ENCODE measurements at places on chromosomes 13 and 19.

GRCh38 chr13:108993346-108993745, 363.9 kb downstream of the MYO16 start:
- no peak for DNase-seq

DNA sequence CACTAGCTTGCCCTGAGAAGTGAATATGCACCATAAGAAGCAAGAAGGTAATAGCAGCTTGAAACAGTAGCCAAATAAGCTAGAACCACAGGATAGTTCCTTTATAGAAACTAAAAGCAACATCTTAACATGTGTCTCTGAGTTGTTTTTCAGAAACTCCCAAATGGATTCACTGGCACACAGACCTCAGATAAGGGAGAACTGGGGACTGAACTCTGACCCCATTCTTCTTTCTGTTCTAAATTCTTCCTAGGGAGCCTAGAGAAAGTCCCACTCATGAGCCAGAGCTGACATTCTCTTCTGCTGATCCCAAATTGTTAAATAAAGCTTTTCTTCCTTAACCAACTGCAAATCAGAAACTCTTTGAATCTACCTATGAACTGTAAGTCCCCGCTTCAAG, 146.1 kb downstream of the PCDH9 start:
- no peak for DNase-seq

- DNase-seq, result no peak
These were observed 14.9 kb downstream of the LAIR2 start for GRCh38 chr19:54517483-54517882.

DNA sequence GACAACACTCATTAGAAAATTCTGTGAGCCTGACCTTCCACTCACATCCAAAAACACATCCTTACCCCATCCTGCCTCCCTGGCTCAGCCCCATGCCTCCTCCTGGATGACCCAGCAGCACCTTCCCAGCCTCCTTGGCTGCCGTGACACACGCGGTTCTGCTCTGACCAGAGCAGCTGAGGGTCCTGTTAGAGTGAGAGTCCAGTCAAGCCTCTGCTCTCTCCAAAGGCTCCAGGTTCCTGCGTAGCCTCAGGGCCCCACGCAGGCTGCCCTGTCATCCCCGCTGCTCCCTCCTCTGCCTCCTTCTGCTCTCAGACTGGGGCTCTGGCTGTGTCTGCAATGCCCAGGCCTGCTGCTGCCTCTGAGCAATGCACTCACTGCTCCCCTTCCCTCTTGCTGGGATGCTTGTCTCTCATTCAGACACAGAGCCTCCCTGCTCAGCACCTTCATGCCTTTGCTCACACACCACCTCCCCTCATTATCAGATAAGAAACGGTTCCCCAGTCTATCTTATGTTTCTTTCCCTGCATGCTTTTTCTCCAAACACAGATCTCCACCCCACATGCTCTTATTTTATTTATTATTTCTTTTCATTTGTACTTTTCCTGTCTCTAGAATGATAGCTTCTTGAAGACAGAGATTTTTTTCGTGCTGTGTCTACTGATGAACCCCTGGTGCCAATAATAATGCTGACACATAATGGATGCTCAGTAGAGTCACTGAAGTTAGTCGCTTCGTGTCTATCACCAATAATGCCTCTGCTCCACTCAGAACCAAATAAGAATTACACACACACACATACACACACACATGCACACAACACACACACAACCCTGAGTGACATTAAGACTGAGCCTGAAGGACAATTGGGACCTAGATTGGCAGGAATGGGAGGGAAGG, 10.2 kb upstream of the SIGLEC6 start:
- DNase-seq, result no peak

DNA sequence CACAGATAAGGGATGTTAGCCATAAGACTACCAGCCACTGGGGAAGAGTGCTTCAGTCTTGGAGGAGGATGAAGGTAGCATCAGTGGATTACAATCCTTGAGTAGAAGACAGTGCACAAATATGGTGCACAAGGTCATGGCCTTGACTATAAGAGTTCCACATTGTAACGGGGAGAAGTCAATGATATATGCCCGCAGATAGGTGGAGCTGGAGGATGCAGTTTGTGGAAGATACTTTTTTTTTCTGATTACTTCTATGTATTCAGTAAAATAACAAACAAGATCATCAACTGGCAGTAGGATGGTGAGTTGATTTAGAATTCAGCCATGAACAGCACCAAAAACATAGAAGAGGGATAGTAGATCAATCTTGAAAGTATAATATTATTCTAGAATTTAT, 926.8 kb upstream of the MIR17HG start:
- DNase-seq, result no peak

DNA sequence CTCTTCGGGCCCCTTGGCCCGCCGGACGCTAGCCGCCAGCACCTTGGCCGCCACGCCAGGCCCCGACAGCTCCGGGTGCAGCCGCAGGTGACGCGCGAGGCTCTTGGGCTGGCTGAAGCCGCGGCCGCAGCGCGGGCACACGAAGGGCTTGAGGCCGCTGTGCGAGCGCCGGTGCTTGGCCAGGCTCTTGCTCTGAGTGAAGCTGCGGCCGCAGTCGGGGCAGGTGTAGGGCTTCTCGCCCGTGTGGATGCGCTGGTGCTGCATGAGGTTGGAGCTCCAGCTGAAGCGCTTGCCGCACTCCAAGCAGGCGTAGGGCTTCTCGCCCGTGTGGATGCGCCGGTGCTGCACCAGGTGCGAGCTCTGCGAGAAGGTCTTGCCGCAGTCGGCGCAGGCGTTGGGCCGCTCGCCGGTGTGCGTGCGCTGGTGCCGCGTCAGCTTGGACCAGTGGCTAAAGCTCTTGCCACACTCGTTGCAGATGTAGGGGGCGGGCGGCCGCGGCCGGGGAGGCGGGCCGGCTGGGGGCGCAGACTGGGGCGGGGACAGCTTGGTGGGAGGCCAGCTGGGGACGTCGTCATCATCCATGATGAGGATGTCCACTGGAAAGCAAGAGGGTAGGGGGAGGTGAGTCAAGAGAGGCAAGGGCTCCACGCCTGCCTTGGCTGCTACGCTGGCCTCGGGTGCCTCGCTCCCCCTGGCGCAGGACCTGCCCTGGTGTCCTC, 32.4 kb downstream of the ZNF787 start:
- no peak for DNase-seq

DNA sequence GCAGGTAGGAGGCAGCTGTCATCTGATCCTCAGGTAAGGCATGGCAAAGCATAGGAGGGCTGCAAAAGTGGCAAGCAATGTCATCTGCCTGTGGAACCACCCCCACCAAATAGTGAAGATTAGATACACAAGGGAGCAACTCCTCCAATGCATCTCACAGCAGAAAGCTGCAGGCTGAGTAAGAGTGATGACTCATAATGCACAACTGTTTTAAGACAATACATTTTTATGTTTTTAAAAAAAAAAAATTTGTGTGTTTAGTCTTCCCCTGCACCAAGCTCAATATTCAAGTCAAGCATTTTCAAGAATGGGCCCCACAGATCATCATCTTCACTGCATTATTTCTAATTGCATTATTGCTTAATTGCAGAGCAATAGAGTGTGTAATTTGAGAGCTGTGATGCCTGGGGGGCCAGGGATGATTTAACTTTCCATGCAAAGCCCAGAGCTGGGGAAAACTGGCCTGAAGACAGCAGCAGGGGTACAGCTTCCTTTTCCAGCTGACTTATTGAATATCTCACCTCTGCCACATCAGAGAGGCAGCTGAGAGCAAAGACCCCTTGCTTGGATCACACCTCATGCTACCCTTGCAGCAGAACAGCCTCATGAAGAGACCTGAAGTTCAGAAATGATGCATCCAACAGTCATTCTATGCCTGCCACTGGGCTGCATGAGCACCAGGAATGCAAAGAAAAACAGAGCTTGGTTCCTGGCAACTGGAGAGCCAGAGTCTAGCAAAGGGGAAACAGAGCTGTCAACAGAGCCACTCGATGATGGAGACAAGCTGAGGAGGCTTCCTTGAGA, 22.7 kb upstream of the POP4 start:
- DNase-seq, result no peak

DNA sequence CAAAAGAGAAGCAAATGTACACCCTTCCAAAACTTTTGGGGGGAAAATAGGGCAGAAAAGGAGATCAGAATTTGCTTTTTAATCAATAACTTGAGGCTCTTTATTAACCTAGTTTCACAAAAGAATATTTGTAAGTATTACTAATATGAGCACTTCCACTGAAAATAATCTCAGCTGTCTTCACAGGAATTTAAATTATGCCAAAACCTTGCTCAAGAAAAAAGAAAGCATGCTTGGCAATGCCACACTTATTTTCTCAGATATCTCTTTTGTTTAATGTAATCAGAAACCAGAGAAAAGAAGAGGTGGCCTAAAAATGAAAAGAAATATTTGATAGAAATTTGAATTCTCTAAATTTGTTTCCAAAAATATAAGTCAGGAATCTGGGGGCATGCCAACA, 234.9 kb upstream of the GPC6 start:
- no peak for DNase-seq

GRCh38 chr13:40814803-40815202, 25.4 kb downstream of the SLC25A15 start:
- DNase-seq, result no peak

DNA sequence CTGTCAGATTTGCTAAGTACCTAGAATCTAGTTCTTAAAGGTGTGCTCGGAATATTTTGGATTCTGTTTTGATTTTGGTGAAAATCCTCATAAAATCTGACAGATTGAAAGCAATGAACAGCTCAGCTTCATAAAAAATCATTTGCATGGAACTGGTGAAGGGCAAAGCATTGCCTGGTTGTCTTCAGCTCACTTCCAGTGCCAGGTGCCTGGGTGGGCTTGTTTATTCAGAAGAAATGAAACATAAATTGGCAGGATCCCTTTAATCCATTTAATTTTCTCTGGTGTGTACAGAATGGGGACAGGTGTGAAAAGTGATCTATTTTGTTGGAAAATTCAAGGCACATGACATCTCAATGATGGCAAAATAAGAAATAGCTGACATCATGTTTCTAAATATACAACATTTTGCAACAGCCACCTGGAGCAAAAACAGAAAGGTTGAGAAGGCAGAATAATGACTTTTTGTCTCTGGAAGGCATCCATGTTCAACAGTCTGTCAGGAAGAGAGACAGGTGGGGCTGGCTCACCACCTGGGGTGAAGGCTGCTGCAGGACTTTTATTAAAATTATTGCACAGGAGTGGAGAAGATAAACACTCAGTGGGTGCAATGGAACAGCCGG, 52.2 kb downstream of the RFC3 start:
- DNase-seq, result no peak

GRCh38 chr13:50888362-50888761, 21.2 kb upstream of the RNASEH2B start:
- no peak for DNase-seq

DNA sequence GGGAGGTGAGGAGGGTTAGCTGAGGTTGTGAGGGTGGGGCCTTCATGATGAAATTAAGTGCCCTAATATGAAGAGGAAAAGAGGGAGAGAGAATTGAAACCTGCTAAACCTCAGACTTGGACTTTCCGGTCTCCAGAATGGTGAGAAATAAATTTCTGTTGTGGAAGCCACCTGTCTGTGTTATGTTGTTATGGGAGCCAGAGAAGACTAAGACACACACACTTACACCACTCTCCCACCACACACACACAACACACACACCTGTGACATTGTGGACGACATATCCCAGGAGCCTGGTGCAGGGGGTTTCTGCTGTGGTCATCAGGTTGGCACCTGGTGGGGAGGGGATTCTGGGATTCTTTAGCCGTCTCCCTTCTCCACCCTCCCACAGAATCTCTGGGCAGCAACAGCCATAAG, 14.0 kb downstream of the KLK4 start:
- DNase-seq, result no peak

DNA sequence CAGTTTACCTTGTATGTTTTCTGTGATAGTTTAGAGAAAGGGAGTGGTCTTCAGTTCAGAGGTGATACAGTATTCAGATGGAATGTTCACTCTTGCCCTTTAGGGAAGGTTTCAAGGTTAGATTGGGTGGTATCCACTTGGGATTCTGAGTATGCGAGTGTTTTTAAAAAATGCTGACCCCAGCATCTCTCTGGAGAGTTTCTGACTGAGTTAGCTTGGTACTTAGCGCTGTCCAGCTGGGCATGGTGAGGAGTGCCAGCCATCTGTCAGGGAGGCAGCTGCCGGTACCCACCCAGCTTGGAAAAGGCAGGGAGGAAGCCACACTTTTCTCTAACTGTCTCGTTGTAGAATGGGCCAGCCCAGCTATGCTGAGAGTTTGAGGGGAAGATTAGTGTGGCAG, 63.3 kb downstream of the ARHGEF7 start:
- no peak for DNase-seq

GRCh38 chr19:48588670-48589401, 17.7 kb upstream of the SPACA4 start:
- DNase-seq, result peak; percentile 63

GRCh38 chr13:38819596-38819995, 132.7 kb downstream of the FREM2 start:
- no peak for DNase-seq

GRCh38 chr19:47719047-47719859, 6.0 kb downstream of the EHD2 start:
- peak; percentile 42 for DNase-seq

GRCh38 chr19:55247621-55248099, 11.2 kb downstream of the PPP6R1 start:
- no peak for DNase-seq

GRCh38 chr19:44689290-44690130, 9.4 kb upstream of the CEACAM16 start:
- DNase-seq, result peak; percentile 14

DNA sequence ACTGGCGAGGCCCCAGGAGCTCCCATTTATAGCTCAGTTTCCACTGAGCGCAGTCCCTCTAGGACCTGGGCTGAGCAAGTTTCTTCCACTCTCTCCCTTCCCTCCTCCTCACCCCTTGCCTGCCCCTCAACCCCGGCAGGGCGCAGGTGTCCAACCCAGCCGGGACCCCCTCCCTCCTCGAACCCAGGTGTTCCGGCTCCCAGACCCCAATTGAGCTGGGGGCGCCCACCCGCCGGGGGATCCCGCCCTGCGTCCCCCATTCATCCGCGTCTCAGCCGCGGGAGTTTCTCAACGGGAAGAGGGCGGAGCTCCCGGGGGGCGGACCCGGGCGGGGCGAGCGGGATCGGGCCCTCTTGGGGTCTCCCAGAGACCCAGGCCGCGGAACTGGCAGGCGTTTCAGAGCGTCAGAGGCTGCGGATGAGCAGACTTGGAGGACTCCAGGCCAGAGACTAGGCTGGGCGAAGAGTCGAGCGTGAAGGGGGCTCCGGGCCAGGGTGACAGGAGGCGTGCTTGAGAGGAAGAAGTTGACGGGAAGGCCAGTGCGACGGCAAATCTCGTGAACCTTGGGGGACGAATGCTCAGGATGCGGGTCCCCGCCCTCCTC, at the start of gene KIRREL2:
KIRREL2 (plus strand) TSS at position 366 of the 604 bp plus-strand sequence; CDS start at position 575, 209 bp downstream.
- DNase-seq, result no peak

- no peak for DNase-seq
These were observed 9.7 kb downstream of the BCKDHA start for GRCh38 chr19:41407271-41407670.

GRCh38 chr19:14761607-14762006, 16.8 kb downstream of the ADGRE2 start:
- DNase-seq, result no peak

- DNase-seq, result no peak
These were observed 13.1 kb upstream of the TMEM161A start for GRCh38 chr19:19151418-19151817.

- no peak for DNase-seq
These were observed 15.0 kb downstream of the TDRD3 start for GRCh38 chr13:60411983-60412382.
